ENCODE measurements at places on chromosomes 6 and 20. TPM values are rescaled to one million over a fixed set of nuclear protein-coding genes. Genes with fewer than 3 reads are reported as not detected.

The SLC29A1 gene
- total RNA-seq = 54.8 TPM

The TOX2 gene
- total RNA-seq = 3.3 TPM

The CALHM4 gene
- not detected for total RNA-seq

The GGTLC1 gene
- total RNA-seq = not detected

The PPDPF gene
- 193 TPM for total RNA-seq

The PLN gene
- not detected for total RNA-seq

The OPRL1 gene
- total RNA-seq = 0.96 TPM

The C2 gene
- 1.2 TPM for total RNA-seq

The LINC00237 gene
- not detected for total RNA-seq

The VSTM2L gene
- 9.3 TPM for total RNA-seq

The IBTK gene
- 26.5 TPM for total RNA-seq

- DNase-seq = no peak
- H3K4me3 ChIP-seq = no peak overlapping the region
- no peaks in the 10 kb centered on the region for H3K27me3 ChIP-seq
- H3K4me1 ChIP-seq = no peaks in the 10 kb centered on the region
Observed at GRCh38 chr6:16437984-16438383, 199.6 kb downstream of the GMPR start.

GRCh38 chr6:108113557-108114519 is 39.3 kb upstream of the OSTM1 start:
- H3K27me3 ChIP-seq = peaks cover 97% of the 10 kb centered on the region
- H3K4me3 ChIP-seq = peak overlapping the region; percentile 64
- H3K4me1 ChIP-seq = peaks cover 32% of the 10 kb centered on the region
- no peak overlapping the region for H3K27ac ChIP-seq
- H3K36me3 ChIP-seq = no peaks in the 10 kb centered on the region

DNA sequence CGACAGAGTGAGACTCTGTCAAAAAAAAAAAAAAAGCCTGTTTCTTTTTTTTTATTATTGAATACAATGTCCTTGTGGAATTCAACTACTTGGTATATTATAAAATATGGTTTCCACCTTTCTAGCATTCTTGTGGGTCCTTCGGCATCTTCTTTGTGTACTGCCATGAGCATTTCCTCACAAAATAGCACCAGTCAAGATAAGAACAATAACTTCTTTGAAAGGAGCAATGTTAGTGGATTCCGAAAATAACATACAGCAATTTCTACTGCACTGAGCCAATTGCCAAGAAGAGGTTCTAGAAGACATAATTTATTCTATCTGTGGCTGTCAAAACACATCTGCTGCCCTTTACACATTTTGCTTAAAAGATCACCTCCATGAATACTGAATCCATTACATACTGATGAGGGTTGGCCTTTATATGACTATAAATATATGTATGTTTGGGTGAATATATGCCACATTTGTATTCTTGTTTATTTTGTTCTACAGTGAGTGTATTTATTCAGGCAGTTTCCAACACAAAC is 19.1 kb upstream of the SPTLC3 start:
- H3K4me3 ChIP-seq = no peak overlapping the region
- H3K27ac ChIP-seq = no peak overlapping the region
- DNase-seq = no peak
- no peaks in the 10 kb centered on the region for H3K36me3 ChIP-seq
- H3K27me3 ChIP-seq = no peaks in the 10 kb centered on the region
- peaks cover 5% of the 10 kb centered on the region for H3K4me1 ChIP-seq

DNA sequence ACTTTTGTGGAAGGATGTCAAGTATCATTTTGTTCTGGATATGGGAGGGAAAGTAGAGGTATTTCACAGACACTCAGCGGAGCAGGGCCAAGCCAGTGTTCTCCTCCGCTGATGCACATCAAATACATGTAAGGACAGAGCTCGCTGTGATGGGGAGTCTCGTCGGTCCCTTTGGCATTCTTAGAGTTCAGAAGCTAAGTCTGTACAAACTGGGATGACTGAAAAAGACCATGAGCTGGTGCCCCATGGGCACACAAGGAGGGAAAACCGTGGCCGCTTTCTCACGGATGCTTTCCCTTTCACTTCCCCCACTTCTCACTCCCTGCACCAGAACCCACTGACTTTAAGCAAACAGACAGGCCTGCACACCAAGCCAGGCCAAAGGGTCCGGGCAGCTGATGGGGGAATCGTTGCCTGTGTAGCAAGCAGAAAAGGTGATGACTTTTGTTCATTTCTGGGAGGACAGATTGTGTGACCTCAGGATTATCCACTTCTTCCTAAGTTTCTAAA is 27.7 kb upstream of the MPC1 start:
- no peak overlapping the region for H3K4me3 ChIP-seq
- H3K27ac ChIP-seq = no peak overlapping the region
- no peaks in the 10 kb centered on the region for H3K4me1 ChIP-seq
- no peak for DNase-seq
- no peaks in the 10 kb centered on the region for H3K27me3 ChIP-seq

- DNase-seq = no peak
- peak overlapping the region; percentile 86 for H3K4me3 ChIP-seq
- H3K27ac ChIP-seq = no peak overlapping the region
Observed at GRCh38 chr20:45834797-45835161, 1.2 kb downstream of the SNX21 start.

GRCh38 chr6:47076422-47077344 is 34.6 kb upstream of the ADGRF1 start:
- H3K36me3 ChIP-seq = no peaks in the 10 kb centered on the region
- H3K27ac ChIP-seq = no peak overlapping the region
- H3K4me1 ChIP-seq = peaks cover 20% of the 10 kb centered on the region

GRCh38 chr6:169953686-169954085 is 202.3 kb downstream of the ERMARD start:
- H3K27ac ChIP-seq = no peak overlapping the region
- H3K36me3 ChIP-seq = no peaks in the 10 kb centered on the region
- peaks cover 27% of the 10 kb centered on the region for H3K27me3 ChIP-seq
- H3K4me1 ChIP-seq = no peaks in the 10 kb centered on the region
- no peak for DNase-seq

DNA sequence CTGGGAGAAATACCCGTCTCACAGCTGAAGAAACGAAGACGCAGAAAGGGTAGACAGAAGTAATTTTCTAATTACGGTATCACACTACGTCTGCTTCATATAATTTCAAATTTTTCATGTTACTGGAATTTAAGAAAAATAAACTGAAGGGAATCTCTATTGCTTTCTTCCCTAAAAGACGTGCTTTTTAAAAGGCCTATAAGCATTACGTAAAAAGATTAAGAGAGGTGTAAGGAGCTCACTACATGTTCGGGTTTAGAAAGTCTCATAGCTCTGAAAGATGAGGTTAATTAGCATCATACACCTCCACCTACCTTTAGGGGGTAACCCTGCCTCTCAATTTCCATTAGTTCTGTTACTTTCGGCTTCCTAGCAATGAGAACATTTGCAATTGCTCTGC is 787 bp upstream of the PLAGL1 start:
- H3K27ac ChIP-seq = no peak overlapping the region
- DNase-seq = no peak
- H3K27me3 ChIP-seq = peaks cover 29% of the 10 kb centered on the region
- H3K36me3 ChIP-seq = peaks cover 13% of the 10 kb centered on the region

GRCh38 chr6:54426995-54427394 is 118.8 kb downstream of the TINAG start:
- H3K36me3 ChIP-seq = no peaks in the 10 kb centered on the region
- no peaks in the 10 kb centered on the region for H3K4me1 ChIP-seq
- no peak overlapping the region for H3K27ac ChIP-seq

GRCh38 chr20:36462440-36463211 is 78.7 kb upstream of the MYL9 start:
- H3K4me3 ChIP-seq = peak overlapping the region; percentile 98
- peak overlapping the region; percentile 94 for H3K27ac ChIP-seq
- no peaks in the 10 kb centered on the region for H3K36me3 ChIP-seq
- DNase-seq = no peak
- peaks cover 54% of the 10 kb centered on the region for H3K4me1 ChIP-seq

DNA sequence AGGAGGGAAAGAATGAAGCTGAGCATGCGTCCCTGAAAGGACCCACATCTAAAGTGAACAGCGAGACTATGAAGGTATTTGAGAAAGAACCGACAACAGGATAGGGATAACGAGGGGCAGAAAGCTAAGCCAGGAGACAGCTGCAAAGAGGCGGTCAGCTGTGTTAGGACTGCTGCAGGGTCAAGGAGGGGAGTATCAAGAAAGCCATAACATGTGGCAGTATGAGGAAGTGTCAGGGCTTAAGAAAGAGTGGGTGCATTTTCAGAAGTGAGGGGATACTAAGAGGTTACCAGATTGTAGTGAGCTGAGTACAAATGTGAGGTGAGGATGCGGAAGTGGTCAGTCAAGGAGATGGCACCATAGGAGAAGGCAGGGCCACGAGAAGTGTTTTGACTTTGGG is 21.2 kb downstream of the MYLIP start:
- peaks cover 18% of the 10 kb centered on the region for H3K36me3 ChIP-seq
- no peak overlapping the region for H3K4me3 ChIP-seq
- no peaks in the 10 kb centered on the region for H3K27me3 ChIP-seq
- DNase-seq = no peak
- H3K27ac ChIP-seq = no peak overlapping the region

GRCh38 chr6:116631379-116631990 is 15.2 kb downstream of the RSPH4A start:
- peaks cover 8% of the 10 kb centered on the region for H3K36me3 ChIP-seq
- no peaks in the 10 kb centered on the region for H3K4me1 ChIP-seq
- H3K27me3 ChIP-seq = no peaks in the 10 kb centered on the region
- no peak overlapping the region for H3K27ac ChIP-seq

DNA sequence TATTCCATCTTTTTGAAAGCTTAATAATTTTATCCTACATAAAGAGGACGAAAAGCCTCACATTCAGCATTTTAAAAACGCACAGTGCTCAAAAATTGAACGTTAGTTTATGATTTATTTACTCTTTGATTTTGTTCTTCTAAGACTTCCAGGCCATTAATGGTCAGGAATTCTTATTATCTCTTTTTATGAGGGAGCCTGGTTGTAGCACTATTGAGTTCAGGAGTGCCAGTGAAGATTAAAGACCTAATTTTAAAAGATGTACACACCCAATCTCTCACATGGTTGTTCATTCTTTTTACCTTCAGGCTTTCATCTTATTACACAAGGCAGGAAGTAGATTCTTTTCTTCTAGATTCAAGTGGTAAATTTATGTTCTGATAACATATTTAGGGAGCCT is 68.6 kb downstream of the HDDC2 start:
- H3K4me1 ChIP-seq = peaks cover 4% of the 10 kb centered on the region
- no peak overlapping the region for H3K27ac ChIP-seq
- DNase-seq = no peak
- no peaks in the 10 kb centered on the region for H3K36me3 ChIP-seq

DNA sequence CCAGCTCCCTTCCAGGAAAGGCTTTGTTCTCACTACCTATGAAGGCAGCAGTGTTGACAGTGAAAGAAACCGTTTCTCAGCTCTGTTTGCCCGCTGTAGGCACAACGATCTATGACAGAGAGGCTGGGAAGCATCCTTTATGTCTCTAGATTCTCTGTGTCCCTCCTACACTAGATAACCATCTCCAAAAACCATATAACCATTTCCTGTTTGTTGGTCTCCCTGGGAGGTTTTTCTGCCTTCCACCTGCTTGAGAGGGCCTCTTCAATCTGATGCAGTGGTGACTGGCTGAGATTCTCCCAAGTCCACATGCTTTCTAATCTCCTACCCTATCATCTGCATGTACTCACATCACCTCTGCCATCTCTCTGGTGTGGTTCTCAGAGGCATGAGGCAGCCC is 32.0 kb upstream of the TMEM217 start:
- H3K27ac ChIP-seq = no peak overlapping the region
- no peaks in the 10 kb centered on the region for H3K4me1 ChIP-seq
- H3K27me3 ChIP-seq = no peaks in the 10 kb centered on the region
- H3K36me3 ChIP-seq = peaks cover 18% of the 10 kb centered on the region

DNA sequence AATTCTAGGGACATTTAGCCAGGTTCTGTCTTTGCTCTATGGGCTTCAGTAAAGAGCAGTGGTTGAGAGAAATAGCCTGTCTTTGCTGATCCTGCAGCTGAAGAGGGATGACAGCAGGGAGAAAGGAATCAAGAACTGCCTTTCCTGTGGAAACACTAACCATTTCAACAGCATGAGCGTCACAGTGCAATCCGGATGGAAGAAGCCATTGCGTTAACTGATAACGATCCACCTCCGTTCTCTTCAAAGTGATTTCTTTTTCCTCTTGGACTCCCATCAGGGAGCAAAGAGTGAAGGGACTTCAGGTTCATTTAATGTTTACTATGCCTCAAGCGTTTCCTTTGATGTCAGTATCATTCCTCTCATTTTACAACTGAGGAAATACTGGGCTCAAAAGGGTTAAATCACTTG is 35.2 kb upstream of the EEF1E1 start:
- H3K27ac ChIP-seq = no peak overlapping the region
- no peak overlapping the region for H3K4me3 ChIP-seq
- DNase-seq = no peak

GRCh38 chr20:51542571-51543421 is at the start of gene NFATC2:
TSS of gene NFATC2 (minus strand) at chr20:51542719. CDS start at chr20:51542499, 220 bp downstream.
- H3K36me3 ChIP-seq = peaks cover 2% of the 10 kb centered on the region
- H3K27ac ChIP-seq = no peak within 1 kb of the TSS
- DNase-seq = no peak

DNA sequence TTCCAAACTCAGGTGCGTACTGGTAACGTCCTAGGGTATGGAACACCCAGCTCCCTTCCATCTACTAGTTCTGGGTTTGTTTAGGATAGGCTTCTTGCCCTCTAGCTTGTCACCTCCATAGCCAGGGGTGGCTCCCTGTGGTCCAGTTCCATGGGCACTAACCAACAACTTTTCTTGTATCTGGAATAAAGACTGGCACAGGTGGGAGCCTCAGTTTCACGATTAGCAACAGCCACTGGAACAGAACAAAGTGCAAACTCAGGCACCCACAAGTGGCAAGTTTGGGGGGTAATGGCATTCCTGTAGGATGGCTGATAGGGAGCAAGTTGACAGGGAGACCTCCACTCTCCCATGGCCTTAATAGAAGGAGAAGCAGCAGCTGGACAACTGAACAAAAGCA is 5.6 kb upstream of the APMAP start:
- peaks cover 29% of the 10 kb centered on the region for H3K27me3 ChIP-seq
- peaks cover 20% of the 10 kb centered on the region for H3K4me1 ChIP-seq
- DNase-seq = no peak
- H3K27ac ChIP-seq = no peak overlapping the region

DNA sequence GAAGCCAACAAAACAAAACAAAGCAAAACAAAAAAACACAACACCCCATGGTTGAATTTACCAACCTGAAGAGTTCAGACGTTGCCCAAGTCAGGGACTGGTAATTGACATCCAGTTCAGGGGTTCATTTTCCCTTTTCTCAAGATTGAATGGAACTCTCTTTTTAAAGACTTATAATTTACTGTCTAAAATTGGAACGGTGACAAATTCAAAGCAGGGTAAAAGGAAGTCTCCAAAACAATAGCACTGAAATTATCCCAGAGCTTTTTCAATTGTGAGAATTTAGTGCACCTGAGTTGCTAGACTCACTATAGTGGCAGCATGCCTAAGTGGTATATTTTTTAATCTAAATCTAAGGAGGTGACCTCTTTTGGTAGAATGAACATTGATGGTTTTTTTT is 90.9 kb upstream of the PREP start:
- no peak for DNase-seq
- no peak overlapping the region for H3K27ac ChIP-seq
- H3K4me1 ChIP-seq = peaks cover 20% of the 10 kb centered on the region

All from neural crest cell (in vitro differentiated cells).